ENCODE measurements at places on chromosomes 11 and 22. TPM values are rescaled to one million over a fixed set of nuclear protein-coding genes. Genes with fewer than 3 reads are reported as not detected.

POU2AF3 gene
- 0.45 TPM for total RNA-seq

BIRC3 gene
- total RNA-seq: 2.4 TPM

CHST1 gene
- 0.82 TPM for total RNA-seq

OR8B4 gene
- not detected for total RNA-seq

C1QTNF5 gene
- 90.8 TPM for total RNA-seq

PSMC3 gene
- 128 TPM for total RNA-seq

RIN1 gene
- 10.1 TPM for total RNA-seq

THYN1 gene
- 25.0 TPM for total RNA-seq
